ENCODE measurements at places on chromosomes 6 and 20.

GRCh38 chr20:58330249-58330648, 20.7 kb downstream of the RAB22A start:
- DNase-seq: peak; percentile 18

- peak; percentile 86 for DNase-seq
Measured at GRCh38 chr20:19758133-19758500, at the start of gene RIN2. Gene RIN2, plus strand, starts transcription at chr20:19758258. Its CDS starts 131,344 bp downstream, at chr20:19889602.

DNA sequence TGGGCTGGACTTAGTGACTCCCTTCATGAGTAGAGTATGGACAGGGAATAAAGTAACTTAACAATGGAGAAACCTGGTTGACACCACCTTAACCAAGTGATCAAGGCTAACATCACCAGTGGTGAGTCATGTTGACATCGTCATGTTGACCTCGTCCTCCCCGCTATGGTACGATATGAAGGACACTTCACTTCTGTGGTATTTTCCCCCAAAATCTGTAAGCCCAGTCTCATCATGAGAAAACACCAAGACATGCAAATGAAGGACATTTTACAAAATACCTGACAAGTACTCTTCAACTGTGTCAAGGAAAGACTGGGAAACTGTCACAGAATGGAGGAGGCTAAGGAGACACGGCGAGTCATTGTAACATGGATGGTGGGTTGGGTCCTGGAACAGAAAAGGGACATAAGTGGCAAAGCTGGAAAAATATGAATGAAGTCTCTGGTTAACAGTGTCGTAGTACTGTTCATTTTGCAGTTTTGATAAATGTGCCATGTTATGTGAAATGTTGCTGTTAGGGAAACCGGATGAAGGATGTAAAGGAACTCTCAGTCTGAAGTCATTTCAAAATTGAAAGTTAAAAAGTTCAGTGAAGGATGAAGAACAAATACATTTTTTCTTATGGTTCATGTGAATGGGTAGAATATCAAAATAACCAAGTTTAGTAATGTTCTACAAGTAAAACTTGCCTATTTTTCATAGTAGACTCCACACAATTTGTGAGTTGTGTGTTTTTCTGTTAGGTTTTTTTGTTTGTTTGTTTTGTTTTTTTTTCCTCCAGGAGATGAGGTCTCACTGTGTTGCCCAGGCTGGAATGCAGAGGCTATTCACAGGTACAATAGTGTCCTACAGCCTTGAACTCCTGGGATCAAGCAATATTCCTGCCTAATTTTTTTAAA, 247.5 kb downstream of the TMEM242 start:
- no peak for DNase-seq

- no peak for DNase-seq
Measured at GRCh38 chr6:43972913-43973300, 154.3 kb downstream of the MRPL14 start.

DNA sequence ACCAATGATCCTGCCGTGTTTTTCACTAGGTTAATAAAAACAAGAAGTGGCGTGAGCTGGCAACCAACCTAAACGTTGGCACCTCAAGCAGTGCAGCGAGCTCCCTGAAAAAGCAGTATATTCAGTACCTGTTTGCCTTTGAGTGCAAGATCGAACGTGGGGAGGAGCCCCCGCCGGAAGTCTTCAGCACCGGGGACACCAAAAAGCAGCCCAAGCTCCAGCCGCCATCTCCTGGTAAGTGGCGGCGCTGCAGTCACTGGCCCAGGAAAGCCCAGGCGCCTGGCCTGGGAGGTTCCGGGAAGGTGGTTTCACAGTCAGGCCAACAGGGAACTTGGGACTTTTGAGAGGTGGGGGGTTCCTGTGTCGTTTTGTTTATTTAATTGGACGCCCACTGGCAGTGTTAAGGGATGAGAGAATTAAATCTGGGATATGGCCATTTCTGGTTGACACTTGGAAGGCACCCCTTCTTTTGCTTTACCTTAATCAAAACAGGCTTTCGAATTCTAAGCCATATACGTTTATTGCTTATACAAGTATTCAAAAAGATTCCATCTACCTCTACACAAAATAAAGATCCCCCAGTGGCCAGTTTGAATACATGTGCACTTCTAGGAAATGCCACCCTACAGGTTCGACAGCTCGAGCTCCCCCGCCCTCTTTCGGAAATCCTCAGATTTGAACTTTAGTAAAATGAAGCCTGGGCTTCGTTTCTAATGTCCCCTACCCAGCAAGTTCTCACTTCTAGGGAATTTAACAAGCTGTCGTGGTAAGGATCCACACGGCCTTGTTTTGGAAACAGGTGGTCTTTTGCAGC, 138.9 kb downstream of the TMEM242 start:
- peak; percentile 65 for DNase-seq

All from right kidney (tissue), 9 donors.